Neural crest cell (in vitro differentiated cells): ENCODE measurements at places on chromosomes 4 and X. TPM values are rescaled to one million over a fixed set of nuclear protein-coding genes. Genes with fewer than 3 reads are reported as not detected.

GRCh38 chrX:9906919-9907318 lies 60.2 kb upstream of the CLDN34 start:
- no peaks in the 10 kb centered on the region for H3K36me3 ChIP-seq
- peaks cover 26% of the 10 kb centered on the region for H3K4me1 ChIP-seq
- no peaks in the 10 kb centered on the region for H3K27me3 ChIP-seq

PAK3 gene
- total RNA-seq, result 11.9 and 12.3 TPM in 2 replicates

GRCh38 chrX:87664381-87664780 lies 146.8 kb downstream of the KLHL4 start:
- no peak overlapping the region for H3K4me3 ChIP-seq
- H3K27ac ChIP-seq, result no peak overlapping the region
- no peaks in the 10 kb centered on the region for H3K36me3 ChIP-seq
- H3K4me1 ChIP-seq, result no peaks in the 10 kb centered on the region

DNA sequence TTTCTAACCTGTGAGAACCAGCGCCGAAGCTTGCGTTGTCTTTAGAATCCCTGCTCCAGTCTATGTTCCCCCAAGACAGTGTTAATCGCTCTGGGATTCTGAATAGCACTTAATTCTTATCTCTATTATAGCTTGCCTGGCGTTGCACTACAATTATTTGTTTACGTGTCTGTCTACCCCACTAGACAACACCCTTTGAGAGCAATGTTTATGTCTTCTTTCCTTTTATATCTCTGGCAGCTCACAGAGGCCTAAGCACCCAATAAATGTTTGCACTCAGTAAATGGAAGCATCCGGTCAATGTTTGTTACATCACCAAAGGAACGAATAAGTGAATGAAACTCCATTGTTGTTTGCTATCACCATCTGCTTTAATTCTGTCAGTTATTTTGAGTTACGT lies 4.8 kb upstream of the NHS start:
- H3K27ac ChIP-seq, result no peak overlapping the region
- no peak for DNase-seq
- H3K36me3 ChIP-seq, result no peaks in the 10 kb centered on the region
- H3K4me3 ChIP-seq, result no peak overlapping the region
- peaks cover 44% of the 10 kb centered on the region for H3K27me3 ChIP-seq
